ENCODE measurements at places on chromosomes 7 and 10.

DNA sequence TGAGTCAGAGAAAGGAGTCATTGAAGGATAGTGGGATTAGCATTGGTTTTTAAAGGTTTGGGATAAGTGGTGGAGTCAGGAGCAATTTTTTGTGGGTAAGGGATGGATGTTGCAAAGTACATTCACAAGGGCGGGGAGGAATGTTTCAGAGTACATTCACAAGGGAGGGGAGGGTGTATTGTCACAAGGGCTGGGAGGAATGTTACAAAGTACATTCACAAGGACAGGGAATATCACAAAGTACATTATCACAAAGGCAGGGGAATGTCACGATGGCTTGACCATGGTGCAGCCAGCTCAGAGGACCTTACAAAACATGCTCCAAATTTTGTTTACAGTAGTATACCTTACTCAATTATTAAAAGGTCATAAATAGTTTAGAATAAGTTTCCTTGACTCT is 30.3 kb downstream of the C1GALT1 start:
- DNase-seq, result no peak

GRCh38 chr10:52740913-52741675 is 31.5 kb downstream of the MBL2 start:
- no peak for DNase-seq

- DNase-seq, result no peak
Measured at GRCh38 chr7:48575516-48575915, 348.8 kb upstream of the CDC14C start.

- DNase-seq, result no peak
Measured at GRCh38 chr10:132407846-132408278, 10.9 kb downstream of the PWWP2B start.

- DNase-seq, result no peak
Measured at GRCh38 chr7:18414885-18415284, 80.7 kb upstream of the HDAC9 start.

DNA sequence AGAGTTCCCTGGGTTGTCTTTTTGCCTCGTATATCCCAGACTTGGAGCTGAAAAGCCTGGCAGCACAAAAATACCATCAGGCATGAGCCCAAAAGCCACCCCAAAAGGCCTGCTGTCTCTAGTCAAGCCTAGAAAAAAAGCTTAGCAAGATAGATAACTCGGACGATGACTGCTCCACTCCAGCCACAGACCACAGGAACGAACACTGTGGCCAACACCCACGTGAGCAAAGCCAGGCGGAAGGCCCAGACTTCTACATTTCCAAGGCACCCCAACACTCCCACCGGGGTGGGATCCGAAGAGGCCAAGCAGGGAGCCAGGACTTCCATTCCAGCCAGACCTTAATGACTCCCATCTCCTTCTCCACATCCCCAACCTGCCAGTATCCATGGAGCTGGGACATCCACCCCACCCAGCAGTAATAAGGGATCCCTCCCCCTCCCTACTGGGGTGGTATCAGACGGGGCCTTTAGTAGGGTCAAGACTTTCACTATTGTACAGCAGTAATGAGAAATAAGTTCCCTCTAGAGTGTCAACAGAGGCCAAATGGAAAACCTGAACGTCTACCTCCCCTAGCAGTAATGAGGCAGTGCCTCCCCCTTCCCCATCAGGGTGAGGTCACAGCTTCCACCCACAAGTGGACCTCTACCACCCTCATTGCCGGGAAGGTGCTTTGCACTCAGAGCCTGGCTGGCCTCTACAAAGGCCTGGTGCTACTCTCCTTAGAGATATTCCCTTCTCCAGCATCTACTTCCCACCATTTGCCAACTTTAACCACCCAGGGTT is 23.0 kb downstream of the PRLHR start:
- DNase-seq, result no peak

DNA sequence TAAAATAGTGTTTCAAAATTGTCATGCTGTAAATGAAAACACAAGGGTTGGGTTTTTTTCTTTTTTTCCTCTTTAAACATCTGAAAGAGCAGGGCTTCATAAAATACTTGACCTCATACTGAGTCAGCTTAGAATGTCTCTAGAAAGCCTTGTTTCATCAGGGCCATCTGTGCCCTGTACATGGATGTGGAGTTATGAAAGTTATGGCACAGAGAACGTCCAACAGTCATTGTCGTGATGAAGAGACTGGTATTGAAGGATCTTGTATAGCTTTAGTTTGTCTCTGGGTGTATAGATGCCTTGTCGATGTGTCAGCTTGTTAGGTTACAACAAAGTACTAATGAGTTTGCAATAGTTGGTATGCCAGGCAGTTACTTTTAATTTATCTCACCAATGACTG is 127.3 kb downstream of the FAM204A start:
- DNase-seq, result no peak

GRCh38 chr7:22316914-22317313 is 40.0 kb downstream of the RAPGEF5 start:
- no peak for DNase-seq

DNA sequence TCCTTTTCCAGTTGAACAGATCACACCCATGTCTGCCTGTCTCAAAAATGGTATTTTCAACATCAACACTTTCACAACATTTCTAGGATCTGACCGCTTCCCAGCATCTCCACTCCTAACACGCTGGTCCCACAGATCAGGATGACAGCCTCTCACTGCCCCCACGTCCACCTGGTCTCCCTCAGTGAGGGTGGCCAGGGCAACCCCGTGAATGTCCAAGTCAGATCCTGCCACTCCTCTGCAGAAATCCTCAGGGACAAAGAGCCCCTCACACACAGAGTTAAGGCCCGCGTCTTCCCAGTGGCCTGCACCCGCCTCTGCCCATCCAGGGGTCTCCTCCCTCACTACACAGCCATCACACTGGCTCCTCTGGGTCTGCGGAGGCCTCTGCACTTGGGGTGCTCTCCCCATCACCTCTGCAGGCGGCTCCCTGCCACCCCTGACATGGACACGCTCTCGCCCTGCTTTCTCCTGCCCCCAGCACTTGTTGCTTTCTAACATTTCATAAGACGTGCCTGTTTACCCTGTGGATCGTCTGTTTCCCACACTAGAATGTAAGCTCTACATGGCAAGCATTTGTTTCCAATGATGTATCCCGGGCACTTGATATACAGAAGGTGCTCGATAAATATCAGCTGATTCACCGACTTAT is 20.0 kb downstream of the GNA12 start:
- DNase-seq, result no peak

GRCh38 chr7:103150192-103150591 is 1.3 kb upstream of the NAPEPLD start:
- no peak for DNase-seq

- no peak for DNase-seq
Measured at GRCh38 chr10:72267819-72268399, 5.8 kb upstream of the DDIT4 start.
